NCI-H1694 (cell line): ENCODE measurements at places on chromosomes 5 and 9.

GRCh38 chr5:55033568-55033967 lies 9.5 kb downstream of the GZMK start:
- no peak for DNase-seq

DNA sequence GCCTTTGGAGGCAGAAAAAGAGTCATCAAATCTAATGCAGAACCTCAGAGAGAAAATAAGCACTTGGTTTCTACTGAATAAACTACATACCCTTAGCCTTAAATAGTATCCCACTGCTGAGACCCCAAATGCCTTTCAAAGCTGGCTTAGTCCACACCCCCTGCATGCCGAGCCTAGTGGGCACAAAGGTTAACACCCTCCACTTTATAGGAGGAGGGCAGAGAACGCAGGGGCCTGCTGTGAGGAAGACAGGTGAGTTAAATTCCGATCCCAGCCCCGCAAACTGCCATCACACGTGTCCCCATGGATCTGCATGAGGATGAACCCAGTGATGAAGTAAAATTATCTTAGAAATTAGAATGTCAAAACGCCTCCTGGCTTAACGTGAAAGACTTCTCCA lies 19.5 kb upstream of the HSD17B3 start:
- DNase-seq, result no peak

DNA sequence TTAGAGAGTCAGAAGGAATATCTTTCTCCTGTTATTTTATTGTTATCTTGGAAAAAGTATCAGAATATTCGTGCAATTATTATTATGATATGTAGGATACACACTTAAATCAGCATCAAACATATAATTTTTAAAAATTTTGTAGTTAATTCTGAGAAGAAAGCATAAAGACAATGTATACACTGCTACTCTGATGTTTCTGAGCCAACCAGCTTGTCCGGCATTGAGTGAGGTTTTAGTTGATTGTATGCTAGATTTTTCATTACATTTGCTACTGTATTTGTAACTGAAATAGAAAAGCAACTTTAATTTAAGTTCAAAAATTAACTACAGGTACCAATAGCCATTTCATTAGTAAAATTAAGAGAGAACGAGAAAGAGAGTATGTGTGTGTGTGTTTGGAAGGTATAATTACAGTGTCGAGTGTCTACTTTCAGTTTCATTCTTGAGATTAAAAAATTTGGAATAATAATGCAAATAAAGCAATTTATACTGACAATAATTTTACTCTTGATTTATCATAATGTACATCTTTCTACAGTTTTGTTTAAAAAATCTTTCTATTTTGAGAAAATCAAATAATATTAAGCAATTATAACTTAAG lies 160.4 kb upstream of the CDH12 start:
- DNase-seq, result no peak

GRCh38 chr9:129005336-129005997 lies 22.7 kb downstream of the SH3GLB2 start:
- no peak for DNase-seq

- no peak for DNase-seq
Measured at GRCh38 chr9:106503759-106504158, 359.2 kb upstream of the ZNF462 start.

DNA sequence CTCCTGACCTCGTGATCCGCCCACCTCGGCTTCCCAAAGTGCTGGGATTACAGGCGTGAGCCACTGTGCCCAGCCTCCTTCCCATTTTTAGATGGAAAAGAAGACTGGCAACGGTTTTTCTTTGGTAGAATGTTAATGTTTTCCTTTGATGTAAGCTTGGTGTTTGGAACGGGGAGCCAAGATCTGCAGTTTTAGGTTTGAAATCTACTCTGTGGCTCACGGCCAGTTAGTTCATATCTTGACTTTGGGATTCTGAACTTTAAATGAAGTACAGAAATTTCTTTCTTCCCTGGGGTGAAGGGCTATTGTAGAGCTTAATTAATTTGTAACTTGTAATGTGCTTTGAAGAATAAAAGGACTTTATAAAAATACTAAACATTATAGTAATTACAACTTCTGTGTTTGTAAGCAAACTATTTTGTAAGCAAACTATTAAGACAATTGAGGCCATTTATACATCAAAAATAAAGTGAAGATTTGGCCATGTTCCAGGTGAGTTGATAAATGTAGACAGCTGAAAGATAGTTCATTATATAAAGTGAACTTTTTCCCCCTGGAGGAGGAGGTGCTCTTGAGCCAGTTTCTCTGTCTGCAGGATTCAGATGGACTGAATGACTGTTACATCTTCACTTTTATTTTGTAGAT lies 117.1 kb upstream of the TUT7 start:
- no peak for DNase-seq
